Neural progenitor cell (in vitro differentiated cells): ENCODE measurements at places on chromosomes 1 and 21.

DNA sequence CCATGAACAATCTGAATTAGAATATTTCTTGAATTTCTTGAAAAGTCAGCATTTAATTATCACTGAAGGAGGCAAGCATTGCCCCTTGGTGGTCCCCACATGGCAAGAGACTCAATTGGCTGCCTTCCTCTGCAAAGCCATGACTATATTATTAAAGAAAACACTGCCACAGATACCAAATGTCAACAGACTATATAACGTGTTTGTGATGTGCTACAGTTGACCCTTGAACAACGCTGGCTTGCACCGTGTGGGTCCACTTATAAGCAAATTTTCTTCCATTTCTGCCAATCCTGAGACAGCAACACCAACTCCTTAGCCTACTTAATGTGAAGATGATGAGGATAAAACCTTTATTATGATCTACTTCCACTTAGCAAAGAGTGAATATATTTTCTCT, 66.5 kb downstream of the NRIP1 start:
- DNase-seq: no peak
- no peaks in the 10 kb centered on the region for H3K4me1 ChIP-seq
- no peak overlapping the region for H3K27ac ChIP-seq
- H3K36me3 ChIP-seq: no peaks in the 10 kb centered on the region

DNA sequence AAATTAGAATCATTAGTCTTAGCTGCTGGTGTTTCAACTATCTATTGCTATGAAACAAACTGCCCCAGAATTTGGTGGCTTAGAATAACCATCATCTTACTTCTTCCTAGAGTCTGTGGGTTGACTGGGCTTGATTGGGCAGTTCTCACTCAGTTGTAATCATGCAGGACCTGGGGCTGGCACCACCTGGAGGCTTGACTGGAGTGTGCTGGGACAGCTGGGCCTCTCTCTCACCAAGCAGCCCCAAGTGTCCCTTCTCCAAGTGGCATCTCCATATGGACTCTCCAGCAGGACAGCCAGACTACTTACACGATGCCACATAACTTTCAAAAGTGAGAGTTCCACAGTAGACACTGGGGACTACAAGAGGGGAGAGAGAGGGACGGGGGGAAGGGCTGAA, 140.3 kb upstream of the ATP1B1 start:
- H3K4me1 ChIP-seq: peaks cover 10% of the 10 kb centered on the region
- DNase-seq: no peak
- no peaks in the 10 kb centered on the region for H3K27me3 ChIP-seq
- H3K27ac ChIP-seq: no peak overlapping the region
- no peaks in the 10 kb centered on the region for H3K36me3 ChIP-seq

DNA sequence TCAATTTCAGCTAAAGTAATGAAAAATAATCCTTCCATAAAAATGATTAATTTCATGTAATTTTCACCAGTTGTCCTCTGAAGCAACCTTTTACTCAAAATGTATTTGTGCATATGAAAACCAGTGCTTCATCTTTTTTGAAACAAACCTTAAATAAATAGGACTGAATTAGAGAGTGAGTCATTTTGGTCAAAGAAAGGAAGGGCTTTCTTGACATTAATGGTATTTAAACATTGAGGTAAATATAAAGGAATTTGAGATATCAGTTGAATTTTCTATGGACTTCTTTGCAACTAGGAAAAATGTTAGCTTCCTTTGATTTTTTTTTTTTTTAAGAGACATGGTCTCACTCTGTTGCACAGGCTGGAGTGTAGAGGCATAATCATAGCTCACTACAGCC, 38.7 kb downstream of the SNX7 start:
- H3K27me3 ChIP-seq: no peaks in the 10 kb centered on the region
- no peak overlapping the region for H3K27ac ChIP-seq
- DNase-seq: no peak
- H3K4me1 ChIP-seq: no peaks in the 10 kb centered on the region
- H3K36me3 ChIP-seq: peaks cover 5% of the 10 kb centered on the region
- H3K4me3 ChIP-seq: no peak overlapping the region

GRCh38 chr1:171501305-171502024, 16.1 kb downstream of the PRRC2C start:
- peaks cover 5% of the 10 kb centered on the region for H3K4me1 ChIP-seq
- no peak overlapping the region for H3K27ac ChIP-seq
- DNase-seq: no peak
- H3K27me3 ChIP-seq: no peaks in the 10 kb centered on the region
- H3K36me3 ChIP-seq: peaks cover 3% of the 10 kb centered on the region
- H3K4me3 ChIP-seq: no peak overlapping the region
